Activated naive CD4-positive, alpha-beta T cell (primary cell): ENCODE measurements at places on chromosomes 6 and 20.

DNA sequence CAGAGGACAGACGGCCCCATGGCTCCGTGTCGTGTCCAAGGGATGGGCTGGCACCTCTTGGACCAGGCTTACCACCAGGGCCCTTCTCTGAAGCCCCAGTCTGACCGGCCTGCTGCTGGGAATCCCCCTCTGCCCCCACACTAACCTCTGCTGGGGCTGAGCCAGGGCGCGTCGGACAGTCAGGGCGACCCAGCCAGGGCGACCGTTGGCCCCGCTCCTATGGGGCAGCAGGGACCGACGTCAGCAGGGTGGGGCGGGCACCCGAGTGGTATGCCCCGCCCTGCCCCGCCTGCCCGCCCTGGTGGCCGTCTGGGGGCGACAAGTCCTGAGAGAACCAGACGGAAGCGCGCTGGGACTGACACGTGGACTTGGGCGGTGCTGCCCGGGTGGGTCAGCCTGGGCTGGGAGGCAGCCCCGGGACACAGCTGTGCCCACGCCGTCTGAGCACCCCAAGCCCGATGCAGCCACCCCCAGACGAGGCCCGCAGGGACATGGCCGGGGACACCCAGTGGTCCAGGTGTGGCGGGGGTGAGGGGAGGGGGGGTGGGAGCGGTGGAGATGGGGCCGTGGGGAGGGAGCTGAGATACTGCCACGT lies at the start of gene SLC17A9:
TSS of gene SLC17A9 (plus strand) at position 337 of the 595 bp plus-strand sequence. CDS start at position 459, 122 bp downstream.
- no peak for DNase-seq

- DNase-seq, result no peak
Measured at GRCh38 chr6:79949233-79949632, 1.9 kb upstream of the ELOVL4 start.

GRCh38 chr6:68229566-68229965 lies 405.5 kb upstream of the ADGRB3 start:
- no peak for DNase-seq

- DNase-seq, result no peak
Measured at GRCh38 chr6:38836585-38836984, 121.5 kb downstream of the DNAH8 start.

DNA sequence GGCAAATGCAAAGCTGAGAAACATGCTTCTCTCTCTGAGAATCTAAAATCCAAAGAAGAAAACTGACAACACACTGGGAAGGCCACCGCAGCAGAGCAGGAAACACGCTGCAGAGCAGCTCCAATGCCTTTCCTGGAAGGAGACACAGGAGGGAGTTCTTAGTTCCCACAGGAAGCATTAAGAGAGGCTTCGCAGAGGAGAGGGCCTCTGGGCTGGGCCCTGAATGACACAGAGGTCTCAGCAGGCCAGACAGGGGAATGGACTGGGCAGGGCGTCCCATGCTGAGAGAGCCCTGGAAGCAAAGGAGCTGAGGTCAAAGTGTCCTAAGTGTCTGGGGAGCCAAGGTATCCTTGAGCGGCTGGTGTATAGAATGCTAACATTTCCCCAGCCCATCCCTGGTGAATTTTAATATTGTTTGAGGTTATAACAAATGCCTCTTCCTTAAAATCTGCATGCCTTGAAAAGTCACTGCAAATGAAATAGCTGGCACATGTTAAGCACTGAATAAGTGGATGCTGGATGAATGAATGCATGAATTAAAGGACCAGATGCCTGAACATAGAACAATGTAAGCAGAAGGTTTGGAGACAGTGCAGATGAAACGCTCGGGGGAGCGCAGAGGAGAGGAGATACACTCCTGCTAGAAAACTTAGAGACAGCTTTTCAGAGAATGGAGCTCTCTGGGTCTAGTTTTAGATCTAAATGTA lies 110.0 kb upstream of the SYNDIG1 start:
- DNase-seq, result no peak

DNA sequence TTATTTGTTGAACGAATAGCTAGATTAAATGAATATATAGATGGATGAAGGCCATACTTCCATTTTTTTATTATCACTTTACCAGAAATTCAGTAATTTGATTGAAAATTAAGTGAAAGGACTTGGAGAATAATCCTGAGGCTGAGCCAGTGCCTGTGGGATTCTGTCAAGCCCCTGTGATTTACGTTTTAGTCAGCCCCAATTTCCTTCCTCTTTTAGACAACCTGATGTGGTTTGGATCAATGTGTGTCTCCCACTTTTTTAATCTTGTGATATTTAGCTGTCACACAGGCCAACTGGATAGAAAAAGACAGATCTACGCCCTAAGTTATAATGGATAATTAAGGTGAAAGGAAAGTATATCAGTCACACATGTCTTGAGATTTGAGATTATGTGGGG lies 188.8 kb downstream of the EDN1 start:
- DNase-seq, result no peak

GRCh38 chr20:33803921-33804337 lies 7.2 kb upstream of the CHMP4B start:
- no peak for DNase-seq
